ENCODE measurements at places on chromosomes 2 and 18.

DNA sequence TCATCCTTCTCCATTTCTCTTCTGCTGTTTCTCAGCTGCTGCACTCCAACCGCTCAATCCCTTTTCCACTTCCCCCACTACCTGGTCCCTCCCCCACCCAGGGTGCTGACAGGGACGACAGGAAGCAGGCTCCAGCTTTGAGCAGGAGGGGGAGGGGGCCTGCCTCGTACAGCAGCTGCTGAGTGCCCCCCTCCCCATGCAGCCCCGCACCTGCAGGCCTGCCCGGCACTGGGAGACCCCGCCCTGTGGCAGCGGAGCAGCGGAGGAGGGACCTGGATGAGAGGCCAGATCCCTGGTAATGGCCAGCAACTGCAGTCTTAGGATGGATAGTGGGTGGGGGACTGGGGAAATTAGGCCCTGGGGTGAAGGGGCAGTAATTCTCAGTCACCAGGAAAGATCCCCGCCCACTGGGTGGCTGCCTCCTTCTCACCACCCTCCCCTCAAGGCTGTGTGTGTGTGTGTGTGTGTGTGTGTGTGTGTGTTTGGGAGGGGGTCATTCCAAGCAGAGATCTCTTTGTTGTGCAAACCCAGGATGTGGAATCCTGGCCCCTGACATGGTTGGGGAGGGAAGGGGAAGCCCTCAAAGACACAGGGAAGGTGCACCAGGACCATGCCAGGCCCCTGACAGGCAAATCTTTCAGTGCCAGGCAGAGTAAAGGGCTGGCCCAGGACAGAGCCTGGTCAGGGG, 6.8 kb upstream of the CRYBA2 start:
- peak; percentile 86 for DNase-seq

GRCh38 chr2:133352719-133353118, 215.5 kb downstream of the NCKAP5 start:
- DNase-seq: no peak

DNA sequence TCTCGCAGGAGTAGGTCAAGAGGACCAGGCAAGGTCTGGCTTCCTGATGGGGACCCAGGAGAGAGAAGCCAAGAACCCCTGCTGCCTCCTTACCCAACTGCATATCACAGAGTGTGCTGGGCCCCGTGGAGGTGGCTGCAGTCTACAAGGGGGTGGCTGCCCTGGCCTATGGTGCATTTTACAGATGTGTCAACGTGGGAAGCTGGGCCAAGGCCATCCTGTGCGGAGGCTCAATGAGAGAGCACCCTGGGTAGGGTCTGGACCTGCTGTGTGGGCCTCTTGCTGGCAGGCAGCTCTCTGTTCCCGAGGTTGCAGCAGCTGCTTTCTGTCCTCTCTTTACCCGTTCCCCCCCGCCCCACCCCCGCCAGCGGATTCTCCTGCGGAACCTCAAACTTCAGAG, 61.4 kb downstream of the GBX2 start:
- no peak for DNase-seq

GRCh38 chr2:143939626-143940330, 580.1 kb downstream of the ZEB2 start:
- DNase-seq: no peak

GRCh38 chr2:42051543-42052235, 3.9 kb downstream of the PKDCC start:
- DNase-seq: no peak

DNA sequence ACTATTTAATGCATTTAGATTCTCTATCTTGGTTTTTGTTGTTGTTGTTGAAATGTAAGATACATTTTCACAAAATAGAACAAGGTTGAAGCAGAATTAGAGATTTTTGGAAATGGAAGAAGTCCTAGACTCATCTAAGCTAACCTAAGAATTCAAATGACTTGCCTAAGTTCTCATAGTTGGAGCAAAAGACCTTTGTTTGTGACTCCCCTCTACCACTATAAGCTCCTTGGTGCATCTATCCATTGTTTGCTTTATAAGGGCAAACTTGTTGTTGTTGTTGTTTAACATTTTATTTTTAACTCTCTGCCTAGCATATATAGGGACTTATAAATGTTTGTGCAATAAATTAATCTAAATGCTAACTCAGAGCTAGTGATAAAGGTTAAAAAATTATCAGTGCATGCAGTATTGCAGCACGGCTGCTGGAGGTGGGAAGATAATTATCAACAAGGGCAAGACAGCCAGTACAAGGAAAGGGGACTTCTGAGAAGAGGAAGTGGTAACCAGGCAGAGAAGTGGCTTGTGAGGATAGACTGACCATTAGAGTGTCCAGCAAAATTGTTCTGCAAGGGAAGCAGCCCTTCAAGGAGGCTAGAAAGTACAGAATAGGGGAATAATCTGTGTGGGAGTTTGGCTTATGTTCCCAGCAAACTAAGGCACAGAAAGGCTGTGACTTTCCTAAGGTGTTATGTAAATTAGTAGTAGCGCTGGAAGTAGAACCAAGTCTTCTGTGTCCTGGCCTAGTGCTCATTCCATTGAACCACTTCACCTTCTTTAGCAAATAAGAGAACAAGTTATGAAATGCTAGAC, 38.1 kb upstream of the ACYP2 start:
- DNase-seq: no peak

GRCh38 chr2:85106489-85107180, 26.6 kb upstream of the TCF7L1 start:
- DNase-seq: no peak

GRCh38 chr2:5686536-5686935, 5.6 kb upstream of the SOX11 start:
- DNase-seq: no peak

GRCh38 chr2:184611361-184612085, 13.2 kb downstream of the ZNF804A start:
- DNase-seq: peak; percentile 22

- DNase-seq: no peak
These were observed 110.3 kb upstream of the TTN start for GRCh38 chr2:178917555-178917954.

GRCh38 chr2:173708806-173709205, 256.4 kb downstream of the SP3 start:
- DNase-seq: no peak

DNA sequence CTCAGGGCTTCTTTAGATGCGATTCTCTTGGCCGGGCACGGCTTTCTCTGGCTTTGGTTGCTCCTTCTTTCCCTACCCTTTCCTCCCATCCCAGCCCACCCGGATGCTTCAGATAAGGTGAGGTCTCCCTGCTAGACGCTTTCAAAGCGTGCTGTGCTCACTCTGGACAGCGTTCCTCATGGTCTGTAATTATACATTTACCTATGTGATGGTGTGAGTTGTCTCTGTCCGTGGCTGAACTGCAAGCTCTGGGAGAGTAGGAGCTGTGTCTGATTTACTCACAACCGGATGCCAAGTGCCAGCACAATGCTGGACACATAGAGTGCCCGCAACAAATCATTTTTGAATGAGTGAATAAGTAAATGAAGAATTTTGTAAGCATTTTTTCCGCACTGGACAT, 26.8 kb upstream of the PNPT1 start:
- DNase-seq: peak; percentile 76

DNA sequence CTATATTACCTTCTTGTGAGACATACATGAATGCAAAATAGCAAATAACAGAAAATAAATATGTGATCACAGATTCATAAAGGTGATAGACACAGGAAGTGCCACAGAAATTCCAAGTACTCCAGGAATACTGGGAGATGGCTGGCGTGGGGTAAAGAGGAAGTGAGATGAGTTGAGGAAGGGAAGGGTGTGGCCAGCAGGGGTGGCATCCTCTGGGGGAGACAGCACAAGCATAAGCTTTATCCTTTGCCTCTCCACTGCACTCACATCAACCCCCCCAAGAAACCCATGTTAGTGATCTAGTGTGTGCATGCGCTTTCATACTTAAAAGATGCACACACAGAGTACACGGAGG, 94.8 kb upstream of the B3GNT7 start:
- DNase-seq: no peak

DNA sequence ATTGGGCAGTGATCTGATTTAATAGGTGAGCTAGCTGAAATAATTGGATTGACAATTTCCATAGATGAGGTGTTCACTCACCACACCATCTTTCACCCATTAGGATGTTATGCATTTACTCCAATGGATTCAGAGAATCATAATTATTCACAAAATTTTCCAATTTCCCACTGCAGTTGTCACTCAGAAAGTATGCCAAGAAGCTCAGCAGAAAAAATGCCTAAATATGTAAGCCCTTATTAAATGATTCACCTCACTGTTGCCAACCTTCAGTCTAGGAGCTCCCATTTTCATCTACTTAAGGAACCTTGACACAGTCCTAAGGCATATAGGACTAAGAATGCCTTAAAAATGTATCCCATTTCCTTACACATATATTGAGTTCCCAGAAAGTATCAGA, 94.3 kb downstream of the MBD2 start:
- no peak for DNase-seq

GRCh38 chr2:216688731-216689340, 6.5 kb downstream of the IGFBP5 start:
- no peak for DNase-seq

DNA sequence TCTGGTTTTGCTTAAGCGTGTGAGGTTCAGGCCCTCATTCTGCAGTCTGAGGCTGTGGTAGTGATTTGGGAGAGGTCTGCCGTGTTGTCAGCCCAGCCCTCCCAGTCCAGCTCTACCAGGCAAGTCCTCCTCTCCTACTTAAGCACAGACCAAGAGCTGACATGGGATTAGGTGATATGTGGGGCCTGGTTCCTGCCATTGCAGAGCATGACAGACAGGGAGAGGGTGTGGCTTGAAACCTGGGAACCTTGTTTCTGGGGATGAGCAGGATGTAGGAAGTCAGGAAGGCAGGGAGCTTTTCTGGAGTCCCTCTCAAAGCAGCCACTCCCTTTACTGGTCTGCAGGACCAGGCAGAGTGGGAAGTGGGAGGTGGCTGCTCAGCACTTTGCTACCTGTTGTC, 38.6 kb downstream of the PTPRM start:
- no peak for DNase-seq

DNA sequence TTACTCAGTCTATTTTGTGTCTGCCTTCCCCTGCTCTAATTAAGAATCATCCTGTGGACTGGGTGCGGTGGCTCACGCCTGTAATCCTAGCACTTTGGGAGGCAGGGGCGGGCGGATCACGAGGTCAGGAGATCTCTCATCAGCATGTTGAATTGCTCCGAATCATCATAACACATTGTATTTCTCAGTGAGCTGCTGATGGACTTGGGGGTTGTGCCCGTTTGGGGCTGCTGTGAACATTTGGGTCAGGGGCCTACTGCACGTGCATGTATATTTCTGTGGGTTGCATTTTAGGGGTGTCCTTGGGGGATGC, 84.4 kb downstream of the ARHGEF4 start:
- DNase-seq: no peak

GRCh38 chr18:48667276-48668254, 128.7 kb downstream of the CTIF start:
- peak; percentile 26 for DNase-seq

GRCh38 chr2:159550231-159550630, 66.1 kb downstream of the BAZ2B start:
- no peak for DNase-seq

DNA sequence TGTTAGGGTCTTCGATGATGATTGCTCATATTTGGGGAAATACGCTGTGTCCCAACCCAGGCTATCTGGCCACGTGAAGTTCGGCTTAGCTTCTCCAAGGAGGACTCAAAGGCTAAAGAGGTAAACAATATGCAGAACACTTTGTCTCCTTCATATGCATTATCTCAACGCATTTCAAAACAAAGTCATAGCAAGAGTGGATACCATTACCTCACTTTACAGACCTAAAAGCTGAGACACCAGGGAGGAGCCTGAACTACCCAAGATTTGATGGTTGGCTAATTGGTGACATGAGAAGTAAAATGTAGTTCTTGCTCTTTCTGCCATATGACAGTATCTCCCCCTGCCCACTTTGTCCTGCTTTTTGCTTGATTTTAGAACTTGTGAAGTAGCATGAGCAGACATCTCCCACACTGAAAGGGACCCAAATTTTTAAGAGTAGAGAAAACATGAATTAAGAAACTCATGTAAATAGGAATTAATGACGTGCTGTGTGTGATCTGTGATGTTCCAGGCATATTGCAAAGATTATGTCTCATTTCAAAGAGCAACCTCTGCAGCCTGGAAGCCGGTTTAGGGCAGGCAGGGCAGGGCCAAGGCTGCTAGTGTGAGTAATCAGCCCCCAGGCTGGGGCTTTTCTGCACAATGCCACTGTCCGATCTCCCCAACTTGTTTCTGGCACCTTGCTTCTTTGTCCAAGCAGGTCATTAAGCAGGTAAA, 144.5 kb downstream of the BCL11A start:
- DNase-seq: no peak

GRCh38 chr2:96150007-96150640, 4.9 kb upstream of the DUSP2 start:
- DNase-seq: no peak

All from NCI-H1417 treated with DMSO at 0.1 percent for 48 hours (cell line).